ENCODE measurements at places on chromosomes 3 and 15. TPM values are rescaled to one million over a fixed set of nuclear protein-coding genes. Genes with fewer than 3 reads are reported as not detected.

MAGI1 gene
- total RNA-seq, result 14.1 TPM

ECE2 gene
- not detected for total RNA-seq

ZNF660 gene
- 6.2 TPM for total RNA-seq

ATP8B4 gene
- total RNA-seq, result 4.9 TPM

DNA sequence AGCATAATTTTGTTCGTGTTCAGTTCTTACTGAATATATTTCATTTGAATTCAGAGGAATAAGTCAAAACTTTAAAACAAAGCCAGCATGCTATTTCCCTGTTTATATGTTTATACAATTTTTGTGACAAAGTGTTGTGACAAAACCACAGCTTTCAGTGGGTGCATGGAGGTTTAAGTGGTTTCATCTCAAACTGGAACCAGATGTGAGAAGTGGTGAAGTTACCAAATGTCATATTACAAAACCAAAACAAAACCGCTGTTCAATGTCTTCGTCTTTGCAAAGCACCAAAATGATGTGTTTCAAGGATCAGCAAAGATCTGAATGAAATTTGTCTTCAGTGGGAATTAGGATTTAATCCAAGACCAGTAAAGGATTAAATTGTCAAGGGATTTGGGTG, 59.3 kb upstream of the OSTN start:
- DNase-seq, result no peak

DNA sequence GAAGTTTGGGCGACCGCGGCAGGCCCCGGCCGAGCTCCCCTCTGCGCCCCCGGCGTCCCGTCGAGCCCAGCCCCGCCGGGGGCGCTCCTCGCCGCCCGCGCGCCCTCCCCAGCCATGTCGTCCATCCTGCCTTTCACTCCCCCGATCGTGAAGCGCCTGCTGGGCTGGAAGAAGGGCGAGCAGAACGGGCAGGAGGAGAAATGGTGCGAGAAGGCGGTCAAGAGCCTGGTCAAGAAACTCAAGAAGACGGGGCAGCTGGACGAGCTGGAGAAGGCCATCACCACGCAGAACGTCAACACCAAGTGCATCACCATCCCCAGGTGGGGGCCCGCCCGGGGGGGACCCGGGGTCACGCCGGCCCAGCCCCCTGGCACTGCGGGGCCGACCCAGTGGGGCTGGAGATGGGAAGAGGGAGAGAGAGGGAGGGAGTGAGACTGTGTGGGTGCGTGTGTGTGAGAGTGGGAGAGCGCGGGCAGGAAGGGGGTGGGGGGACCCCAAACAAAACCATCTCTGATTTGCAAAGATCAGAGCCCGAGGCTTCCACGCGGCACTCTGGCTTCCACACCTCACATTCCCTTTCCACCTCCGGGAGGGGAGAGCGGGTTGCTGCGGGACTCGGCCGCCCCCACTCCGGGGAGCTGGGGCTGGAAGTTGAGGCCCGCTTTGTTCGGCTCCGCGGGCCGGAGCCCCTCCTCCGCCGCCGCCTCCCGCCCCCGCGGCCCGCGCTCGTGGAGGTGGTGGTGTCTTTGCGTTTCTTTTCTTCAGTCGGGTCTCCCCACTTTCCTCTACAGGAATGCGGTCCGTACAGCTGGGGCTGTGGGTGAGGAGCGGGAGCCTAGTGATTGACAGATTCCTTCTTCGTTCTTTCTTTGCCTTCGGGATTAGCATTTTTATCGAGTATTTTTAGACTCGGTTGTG, 898 bp downstream of the SMAD3 start:
- peak; percentile 61 for DNase-seq

GRCh38 chr15:61499376-61499775, 270.3 kb upstream of the RORA start:
- peak; percentile 48 for DNase-seq

DNA sequence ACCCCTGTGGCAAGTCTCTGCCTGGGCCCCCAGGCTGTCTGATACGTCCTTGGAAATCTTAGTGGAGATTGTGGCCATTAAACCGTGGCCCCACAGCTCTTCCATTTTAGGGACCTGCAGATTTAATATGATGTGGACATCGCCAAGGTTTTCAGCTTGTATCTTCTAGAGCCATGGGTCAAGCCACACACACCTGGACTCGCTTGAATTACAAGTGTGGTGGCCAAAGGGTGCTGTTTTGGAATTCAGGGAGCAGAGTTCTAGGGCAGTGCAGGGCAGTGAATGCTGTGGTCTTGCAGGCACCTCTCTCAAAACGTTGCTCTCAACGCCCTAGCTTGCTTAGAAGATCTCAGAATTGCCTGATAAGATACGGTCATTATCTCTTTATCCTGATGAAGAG, 211.2 kb downstream of the ROBO2 start:
- no peak for DNase-seq

- DNase-seq, result no peak
These were observed 38.3 kb downstream of the COMMD2 start for GRCh38 chr3:149713730-149714654.

DNA sequence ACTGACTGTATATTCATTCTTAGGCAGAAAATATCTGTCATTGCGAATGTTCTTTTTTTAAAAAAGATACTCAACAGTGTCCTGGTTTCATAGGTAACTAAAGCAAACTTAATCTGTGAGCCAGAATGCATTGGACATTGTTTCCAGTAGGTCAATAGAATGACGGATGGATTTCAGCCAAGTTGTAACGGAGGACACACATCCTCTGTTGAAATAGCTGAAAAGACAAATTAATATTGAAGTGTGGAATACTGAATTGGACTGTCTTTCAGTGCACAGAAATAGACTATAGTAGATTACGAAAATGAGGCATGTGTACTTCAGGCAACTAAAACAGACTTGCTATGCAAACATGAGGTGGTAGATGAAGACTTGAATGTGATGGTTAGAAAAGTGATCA, 461.6 kb downstream of the WDR72 start:
- no peak for DNase-seq

DNA sequence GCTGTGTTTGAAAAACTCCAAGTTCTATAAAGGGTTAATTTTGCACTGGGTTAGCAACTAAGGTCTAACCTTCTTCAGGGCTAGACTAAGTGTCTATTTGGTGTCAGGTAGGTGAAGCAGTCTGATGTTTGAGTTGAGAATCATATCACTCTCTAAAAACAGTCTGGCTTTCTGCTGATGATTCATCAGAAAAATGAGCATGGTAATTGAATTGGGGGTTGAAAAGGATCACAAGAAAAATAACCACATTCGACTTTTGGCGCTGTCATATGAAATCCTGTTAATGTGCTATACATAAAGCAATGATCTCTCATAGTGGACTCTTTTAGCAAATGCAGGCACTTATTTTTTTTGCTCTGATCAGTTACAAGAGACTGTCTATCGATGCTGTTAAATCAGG, 242.2 kb upstream of the AZI2 start:
- DNase-seq, result peak; percentile 3

DNA sequence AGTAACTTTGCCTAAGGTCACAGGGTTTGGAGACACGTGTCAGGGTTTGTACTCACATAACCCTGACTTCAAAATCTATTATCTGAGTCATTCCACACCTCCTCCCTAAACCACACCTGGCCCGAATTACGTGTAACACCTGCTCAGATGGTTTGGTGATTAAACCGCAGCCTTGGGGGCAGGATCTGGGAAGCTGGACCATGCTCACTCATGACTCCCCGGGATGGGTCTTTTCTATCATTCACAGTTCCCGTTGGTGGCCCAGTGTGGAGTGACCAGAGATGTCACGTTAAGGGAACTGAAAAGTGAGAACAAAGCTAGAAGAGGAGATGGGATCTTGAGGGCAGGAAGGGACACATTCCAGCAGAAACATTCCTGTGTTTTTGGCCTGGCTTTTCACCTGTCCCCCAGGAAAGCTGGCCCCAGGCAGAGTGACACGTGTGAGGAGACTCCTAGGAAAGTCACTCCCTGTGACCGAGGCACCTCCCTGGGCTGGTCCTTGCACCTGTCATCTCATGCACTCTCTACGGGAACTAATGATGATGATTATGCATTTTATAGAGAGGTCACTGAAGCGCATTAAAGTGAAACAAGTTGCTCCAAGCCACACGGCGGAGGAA, 75.4 kb upstream of the POMGNT2 start:
- no peak for DNase-seq

- DNase-seq, result peak; percentile 68
These were observed 369.2 kb upstream of the IL12A start for GRCh38 chr3:159619341-159619885.

DNA sequence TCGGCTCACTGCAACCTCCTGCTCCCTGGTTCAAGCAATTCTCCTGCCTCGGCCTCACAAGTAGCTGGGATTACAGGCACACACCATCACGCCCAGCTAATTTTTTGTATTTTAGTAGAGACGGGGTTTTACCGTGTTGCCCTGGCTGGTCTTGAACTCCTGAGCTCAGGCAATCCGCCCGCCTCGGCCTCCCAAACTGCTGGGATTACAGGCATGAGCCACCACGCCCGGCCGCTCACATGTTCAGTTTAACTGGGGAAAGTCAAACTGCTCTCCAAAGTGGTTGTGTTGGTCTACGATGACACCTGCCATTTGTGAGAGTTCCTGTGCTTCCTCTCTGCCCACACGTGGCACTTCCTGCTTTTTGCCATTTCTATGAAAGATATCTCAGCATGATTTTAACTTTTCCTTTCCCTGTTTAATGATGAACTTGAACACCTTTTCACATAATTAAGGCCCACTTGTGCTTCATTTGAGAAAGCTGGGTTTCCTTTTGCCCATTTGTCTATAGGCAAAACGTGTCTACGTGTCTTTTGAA, 877 bp upstream of the GP5 start:
- DNase-seq, result no peak

- DNase-seq, result no peak
These were observed 35.1 kb downstream of the LYZL4 start for GRCh38 chr3:42375121-42375800.

- DNase-seq, result peak; percentile 80
These were observed 29.1 kb downstream of the ANKRD28 start for GRCh38 chr3:15768421-15769255.

- no peak for DNase-seq
These were observed 79.7 kb upstream of the CGNL1 start for GRCh38 chr15:57296473-57297162.

DNA sequence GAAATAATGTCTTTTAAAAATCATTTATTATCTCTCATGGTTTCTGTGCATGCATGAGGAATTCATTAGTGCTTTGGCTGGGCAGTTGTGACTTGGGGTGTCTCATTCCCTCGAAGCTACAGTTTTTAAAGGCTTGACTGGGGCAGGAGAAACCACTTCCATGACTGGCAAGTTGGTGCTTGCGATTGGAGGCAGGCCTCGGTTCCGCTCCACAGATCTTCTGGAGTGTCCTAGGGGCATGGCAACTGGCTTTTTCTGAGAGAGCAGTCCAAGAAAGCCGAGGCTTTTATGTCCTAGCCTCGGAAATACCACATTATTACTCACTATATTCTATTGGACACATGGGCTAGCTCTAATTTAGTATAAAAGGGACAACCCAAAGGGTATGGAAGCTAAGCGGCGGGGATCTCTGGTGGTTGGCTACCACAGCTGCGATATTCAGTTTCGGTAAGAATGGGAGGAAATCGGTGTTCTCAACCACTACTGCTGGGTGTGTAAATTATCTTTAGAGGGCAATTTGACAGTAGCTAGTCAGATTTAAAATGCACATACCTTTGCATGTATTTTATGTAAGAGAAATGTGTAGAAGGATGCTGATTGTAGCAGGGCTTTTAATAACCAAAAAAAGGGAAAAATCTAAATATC, 48.8 kb upstream of the TOP2B start:
- DNase-seq, result no peak

- peak; percentile 46 for DNase-seq
These were observed 58.4 kb downstream of the RBMS3 start for GRCh38 chr3:29339016-29339833.

- peak; percentile 56 for DNase-seq
These were observed 466 bp downstream of the NFKBIZ start for GRCh38 chr3:101849714-101850245.

GRCh38 chr3:69210068-69210730, 87.8 kb upstream of the LMOD3 start:
- DNase-seq, result no peak

- DNase-seq, result peak; percentile 16
These were observed 453.9 kb downstream of the SQOR start for GRCh38 chr15:46088486-46089445.

DNA sequence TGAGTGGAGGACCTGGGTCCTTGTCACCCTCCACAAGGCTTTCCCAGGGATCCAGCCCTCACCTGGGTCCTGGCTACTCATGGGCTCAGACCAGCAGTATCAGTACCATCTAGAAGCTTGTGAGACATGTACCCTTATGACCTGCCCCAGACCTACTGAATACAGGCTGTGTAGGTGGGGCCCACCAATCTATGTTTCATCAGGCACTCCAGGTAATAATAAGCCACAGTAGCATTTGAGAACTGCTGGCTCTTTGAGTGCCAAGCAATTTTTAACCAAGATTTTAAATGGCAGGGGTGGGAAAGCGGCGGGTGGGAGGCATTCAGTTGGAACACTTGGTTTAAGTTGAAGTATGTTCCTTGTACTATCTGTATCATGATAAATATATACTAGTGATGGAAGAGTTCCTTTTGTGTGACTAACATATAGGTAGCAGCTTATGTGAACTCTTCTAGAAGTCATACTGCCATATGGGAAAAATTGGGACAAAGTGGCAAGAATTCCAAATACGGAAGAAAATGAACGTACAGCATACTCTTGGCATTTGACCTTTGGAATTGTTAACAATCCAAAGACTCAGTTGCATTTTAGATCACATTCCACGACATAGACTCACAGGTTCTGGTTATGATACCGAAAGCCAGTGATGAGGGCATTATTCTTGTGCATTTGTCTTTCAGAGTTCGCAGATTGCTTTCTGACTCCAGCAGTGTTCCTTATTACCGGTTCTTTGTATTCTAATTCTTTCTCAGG, 190.4 kb downstream of the GHSR start:
- DNase-seq, result no peak

DNA sequence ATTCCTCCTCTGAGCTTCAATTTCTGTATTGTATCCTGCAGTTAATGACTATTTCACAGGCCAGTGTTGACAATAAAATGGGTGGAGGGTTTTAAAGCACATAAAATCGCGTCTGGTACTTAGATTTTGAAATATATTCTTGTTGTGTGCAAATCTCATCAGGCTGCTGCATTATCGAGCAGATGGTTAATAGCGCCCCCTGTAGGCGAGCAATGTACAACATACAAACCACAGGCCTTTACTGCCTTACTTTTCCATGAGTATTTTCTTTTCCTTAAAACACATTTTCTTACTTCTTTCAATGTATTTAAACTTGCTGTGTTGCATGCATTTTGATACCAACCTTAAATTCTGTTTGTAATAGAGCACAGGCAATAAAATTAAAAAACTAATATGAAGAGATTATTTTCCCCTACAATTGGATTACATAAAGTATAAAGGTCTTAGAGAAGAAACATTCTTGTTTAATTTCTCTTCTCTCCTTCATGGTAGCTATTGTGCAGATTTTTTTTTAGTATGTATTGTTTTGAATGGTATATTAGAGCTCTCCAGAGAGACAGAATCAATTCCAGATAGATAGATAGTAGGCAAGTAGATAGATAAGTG, 608.4 kb downstream of the CADM2 start:
- DNase-seq, result peak; percentile 61

DNA sequence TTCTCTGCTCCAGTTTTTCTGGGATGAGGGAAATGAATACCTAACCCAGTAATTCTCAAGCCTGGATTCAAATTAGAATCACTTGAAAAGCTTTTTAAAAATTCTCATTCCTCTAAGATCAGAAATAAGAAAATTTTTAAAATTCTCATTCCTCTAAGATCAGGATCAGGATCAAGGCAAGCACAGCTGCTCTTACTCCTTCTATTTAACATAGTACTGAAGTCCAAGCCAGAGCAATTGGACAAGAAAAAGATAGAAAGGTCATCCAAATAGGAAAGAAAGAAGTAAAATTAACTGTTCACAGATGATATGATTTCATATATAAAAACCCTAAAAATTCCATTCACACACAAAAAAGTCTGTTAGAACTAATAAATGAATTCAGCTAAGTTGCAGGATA, 24.2 kb upstream of the CLRN1 start:
- peak; percentile 83 for DNase-seq

Measured in muscle of leg (tissue), 16 donors.